ENCODE measurements at places on chromosomes 5 and 9.

DNA sequence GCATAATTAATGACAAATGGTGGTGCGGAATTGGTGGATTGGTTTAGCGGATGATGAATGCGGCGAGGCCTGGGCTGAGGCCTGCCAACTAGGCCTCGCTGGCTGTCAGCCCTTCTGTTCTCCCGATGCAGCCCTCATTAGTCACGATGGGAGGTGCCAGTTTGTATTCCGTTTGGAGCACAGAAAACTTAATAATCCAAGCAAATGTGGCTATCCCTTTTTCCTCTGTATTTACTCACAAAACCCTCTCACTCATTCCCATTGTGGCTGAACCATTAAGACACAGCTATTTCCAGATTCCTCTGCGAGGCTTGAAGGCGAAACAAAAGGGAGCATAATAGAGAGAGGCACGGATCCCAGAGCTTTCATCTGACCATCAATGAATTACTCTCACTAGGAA, 114.3 kb downstream of the MVB12B start:
- no peak for DNase-seq

GRCh38 chr5:122774519-122774860, 390 bp upstream of the SNX2 start:
- no peak for DNase-seq

DNA sequence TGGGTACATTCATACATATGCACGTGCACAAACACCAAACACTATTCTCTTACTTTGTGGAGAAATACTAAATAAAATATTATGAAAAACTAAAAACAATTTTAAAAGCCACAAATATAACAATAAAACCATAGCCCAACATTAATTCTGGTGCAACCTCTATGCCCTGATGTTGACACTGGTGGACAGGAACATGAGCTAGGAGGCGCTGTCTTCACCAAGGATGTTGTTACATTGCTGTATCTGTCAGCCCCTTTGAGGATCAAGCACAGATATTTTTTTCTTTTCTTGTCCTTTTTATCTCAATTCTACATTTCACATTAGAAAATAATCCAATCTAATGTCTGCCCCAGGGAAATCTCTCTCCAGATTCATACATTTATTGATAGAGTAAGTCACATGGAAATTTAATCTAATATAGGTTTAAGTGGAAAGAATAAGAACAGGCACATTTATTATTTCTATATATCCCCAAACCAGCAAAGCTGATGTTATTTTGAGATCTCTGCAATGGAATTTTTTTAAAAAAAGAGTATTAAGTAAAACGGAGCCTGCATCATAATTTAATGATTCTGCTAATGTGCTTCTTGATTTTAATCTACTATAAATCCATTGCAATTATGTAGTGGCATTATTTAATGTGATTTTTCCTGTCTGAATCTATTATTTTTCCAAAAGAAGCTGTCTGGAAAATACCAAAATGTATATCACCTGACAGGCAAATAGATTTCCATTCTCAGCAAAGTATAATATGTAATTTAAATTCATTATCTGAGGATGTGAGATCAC, 716.5 kb downstream of the MTRR start:
- no peak for DNase-seq

GRCh38 chr5:109953761-109954160, 264.0 kb downstream of the MAN2A1 start:
- DNase-seq: no peak

- no peak for DNase-seq
Measured at GRCh38 chr5:88377240-88377639, 108.6 kb upstream of the TMEM161B start.

GRCh38 chr5:13640270-13640669, 304.2 kb downstream of the DNAH5 start:
- no peak for DNase-seq

GRCh38 chr9:85516455-85516854, 225.3 kb downstream of the AGTPBP1 start:
- no peak for DNase-seq

GRCh38 chr5:113723021-113723420, 209.5 kb downstream of the YTHDC2 start:
- DNase-seq: no peak

DNA sequence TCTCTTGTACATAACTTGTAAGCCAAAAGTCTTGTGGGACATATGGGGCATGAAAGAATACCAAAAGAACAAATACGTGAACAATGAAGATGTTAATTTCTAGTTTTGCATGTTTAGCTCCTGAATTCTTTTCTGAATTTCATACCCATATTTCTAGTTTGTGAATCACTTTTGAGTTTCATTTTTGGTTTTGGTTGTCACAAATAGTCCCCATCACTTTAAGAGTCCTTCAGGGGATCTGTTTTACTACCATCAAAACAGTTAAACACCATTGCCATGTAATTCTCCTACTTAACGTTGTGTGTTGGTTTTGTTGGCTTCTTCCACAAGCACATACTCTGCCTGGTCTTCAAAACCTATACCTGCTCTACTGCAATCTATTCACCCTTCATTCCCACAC, 27.0 kb downstream of the VCAN start:
- DNase-seq: no peak

DNA sequence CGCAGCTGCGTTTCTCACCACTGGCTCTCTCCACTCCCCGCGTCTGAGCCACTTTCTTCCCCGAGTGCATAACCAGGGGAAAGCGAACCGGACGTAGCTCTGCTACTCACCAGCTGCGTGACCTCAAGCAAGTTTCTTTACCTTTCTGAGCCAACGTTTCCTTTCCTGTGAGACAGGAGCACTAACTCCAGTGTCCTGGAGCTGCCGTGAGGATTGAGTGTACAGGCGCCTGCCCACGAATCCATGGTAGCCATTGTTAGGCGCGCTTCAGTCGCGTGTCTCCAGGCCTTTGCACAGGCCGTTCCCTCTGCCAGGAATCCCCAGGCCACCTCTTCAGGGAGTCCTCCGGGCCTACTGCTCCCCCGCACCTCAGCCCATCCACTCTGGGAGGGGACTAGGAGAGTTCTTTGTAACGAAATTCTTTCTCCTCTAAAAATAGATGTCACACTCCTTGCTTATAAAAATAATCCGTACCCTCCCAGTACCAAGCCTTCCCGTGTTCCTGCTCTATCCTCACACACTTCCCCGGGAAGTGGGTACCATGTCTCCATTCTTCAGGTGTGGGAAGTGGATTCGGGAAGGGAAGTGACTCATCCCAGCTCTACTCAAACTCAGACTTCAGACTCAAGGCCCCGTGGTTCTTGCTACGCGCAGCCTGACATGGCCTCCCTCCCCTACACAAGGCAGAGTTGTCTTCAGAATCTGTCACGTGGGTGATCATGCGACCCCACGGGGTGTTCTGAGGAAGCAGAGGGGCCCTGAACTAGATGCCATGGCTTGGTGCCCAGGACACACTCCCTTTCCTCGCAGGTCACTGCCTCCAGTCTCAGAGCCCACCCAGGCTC, 16.1 kb upstream of the CRB2 start:
- no peak for DNase-seq

GRCh38 chr9:136977223-136977622, at the start of gene PTGDS:
Gene PTGDS, plus strand, starts transcription at chr9:136977504. Its CDS starts 75 bp downstream, at chr9:136977579.
- no peak for DNase-seq

DNA sequence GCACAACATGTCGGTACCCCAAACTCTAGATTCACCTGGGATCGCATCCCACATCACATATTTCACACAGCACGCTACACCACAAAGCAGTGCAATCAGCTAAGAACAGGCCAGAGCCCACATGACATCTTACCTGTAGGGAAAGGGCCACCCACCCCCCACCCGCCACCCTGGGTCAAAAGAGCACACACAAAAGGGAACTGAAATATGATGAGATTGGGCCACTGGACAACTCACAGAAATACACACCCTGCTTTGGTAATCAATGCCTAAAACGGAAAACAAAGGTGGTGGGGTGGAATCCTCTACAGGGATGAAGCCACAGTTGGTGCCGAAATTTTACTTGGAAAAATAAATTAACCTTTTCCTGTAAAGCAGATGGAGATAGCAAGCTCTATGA, 13.1 kb downstream of the RETREG1 start:
- DNase-seq: no peak

DNA sequence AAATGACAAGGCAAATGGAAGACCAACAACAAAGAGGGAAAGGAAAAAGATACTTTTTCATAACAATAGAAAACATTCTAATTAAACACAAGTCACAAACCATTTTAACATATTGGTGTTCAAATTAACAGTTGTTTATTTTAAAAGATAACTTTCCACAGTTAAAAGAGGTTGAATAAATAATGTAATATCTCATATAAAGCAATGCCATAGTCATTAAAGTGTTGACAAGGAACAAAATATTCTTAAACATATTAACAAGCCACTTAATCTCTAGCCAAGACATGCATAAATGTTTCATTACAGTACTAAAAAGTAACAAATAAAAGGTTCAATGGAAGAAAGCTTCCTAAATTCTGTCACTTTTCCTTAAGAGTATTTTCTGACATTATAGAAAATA, 12.6 kb downstream of the TMEM161B start:
- no peak for DNase-seq

- no peak for DNase-seq
Measured at GRCh38 chr5:6302075-6302474, 76.3 kb downstream of the MED10 start.

GRCh38 chr5:157273131-157273556, 7.2 kb downstream of the CYFIP2 start:
- no peak for DNase-seq

- DNase-seq: no peak
Measured at GRCh38 chr5:155878991-155879575, 447.9 kb upstream of the SGCD start.

DNA sequence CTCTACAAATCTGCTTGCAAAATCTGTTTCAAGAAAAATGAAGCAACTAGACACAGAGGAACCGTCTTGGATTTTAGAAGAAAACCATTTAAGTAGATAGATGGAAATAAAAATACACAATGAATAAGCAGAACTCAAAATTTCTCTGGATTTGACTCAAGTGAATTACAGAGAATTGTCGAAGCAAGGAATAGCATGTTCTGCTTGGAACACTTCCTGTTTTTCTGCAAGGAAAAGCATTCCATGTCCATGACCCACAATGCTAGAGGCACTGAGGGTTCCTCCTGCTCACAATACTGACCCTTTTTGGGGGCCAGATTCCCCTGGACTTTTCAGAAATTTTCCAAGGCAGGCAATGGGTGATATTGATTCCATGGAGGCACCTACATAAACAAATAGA, 29.8 kb downstream of the PRUNE2 start:
- no peak for DNase-seq

DNA sequence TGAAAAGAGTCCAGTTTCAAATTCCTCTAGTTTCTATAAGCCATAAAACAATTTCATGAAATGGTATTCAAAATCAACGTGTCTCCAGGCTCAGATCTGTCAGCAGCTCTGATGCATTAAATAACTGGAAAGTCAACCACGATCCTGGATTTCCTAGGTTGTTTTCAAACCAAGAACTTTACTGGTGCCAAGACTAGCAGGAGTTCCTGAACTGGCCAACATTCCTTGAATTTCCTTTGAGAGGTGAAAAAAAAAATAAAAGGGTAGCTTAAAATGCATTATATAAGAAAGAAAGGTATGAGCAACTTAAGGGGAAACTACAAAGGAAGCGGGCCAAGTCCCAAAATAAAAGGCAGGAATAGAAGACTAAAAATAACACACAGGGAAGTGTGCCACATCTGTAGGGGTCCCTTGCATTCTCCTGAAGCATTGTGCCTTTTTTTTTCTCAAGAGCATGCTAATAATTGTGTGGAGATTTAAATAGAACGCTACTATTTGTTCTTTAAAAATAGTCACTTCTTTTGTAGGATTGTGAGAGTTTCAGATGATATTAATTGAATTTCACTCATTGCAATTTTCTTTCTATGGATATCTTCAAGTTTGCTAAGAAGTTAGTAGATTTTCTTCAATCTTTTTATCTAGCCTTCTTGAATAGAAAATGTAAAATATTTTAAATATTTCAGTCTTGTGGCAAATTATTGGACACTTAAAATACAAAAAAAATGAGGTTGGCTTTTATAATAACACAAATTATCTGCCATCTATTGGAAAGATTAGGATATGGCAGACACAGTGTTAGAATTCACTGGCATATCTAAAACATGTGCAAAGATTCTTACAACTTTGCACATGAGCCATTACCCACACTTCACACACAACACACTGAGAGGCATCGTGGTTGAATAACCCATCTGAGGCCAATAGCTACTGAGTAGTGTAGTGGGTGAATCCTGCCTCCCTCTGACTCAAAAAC, 15.3 kb downstream of the ESM1 start:
- no peak for DNase-seq

DNA sequence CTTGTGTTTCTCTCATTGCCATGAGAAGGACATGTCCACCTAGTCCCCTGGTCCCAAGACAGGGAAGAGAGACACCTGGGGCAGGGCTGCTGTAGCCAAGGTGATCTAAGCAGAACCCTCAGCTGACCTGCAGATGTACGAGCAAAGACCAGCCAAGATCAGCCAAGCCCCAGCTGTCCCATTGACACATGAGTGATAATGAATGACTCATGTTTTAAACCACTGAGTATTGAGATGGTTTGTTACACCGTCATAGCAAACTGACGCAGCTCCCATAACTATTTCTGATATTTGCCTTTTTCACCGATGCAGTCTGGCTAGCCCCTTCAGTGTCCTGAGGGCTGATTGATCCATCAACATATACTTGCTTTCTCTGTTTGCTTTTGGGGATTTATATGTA, 6.7 kb downstream of the OR1K1 start:
- DNase-seq: no peak

DNA sequence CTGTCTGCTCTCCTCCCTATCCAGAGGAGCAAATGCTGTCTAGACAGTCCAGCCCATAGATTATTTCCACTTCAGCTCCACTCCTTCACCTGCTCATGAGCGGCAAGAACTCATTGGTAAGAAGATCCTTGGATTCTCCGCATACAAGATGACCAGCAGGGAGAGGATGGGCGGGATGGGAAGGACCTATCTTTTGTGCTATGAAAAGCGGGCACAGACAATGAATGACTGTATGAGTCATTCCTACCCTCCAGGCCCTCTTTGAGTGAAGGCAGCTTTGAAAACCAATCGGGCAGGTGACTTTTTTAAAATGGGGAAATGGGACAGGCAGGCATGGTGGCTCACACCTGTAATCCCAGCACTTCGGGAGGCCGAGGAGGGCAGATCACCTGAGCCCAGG, 49.4 kb downstream of the SMIM23 start:
- no peak for DNase-seq

- no peak for DNase-seq
Measured at GRCh38 chr5:14424011-14424685, 157.4 kb upstream of the OTULINL start.

- peak; percentile 57 for DNase-seq
Measured at GRCh38 chr9:123360161-123361085, 4.4 kb downstream of the CRB2 start.

DNA sequence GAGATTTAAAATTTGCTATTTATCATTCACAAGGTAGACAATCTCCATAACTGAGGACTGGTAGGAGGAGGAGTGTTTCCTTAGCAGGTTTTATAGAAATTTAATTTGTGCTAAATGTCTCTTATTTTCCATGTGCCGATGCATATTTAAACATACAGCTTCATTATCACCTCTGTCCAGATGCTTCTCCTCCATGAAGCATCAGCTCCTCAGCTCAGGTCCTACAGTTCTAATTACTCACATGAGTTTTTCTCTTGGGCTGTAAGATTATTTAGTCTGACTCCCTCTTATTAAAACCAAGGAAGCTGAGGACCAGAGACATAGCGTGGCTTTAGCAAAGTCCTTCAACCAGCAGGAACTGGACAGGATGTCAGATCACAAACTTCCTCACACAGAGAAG, 300.2 kb upstream of the PANK3 start:
- DNase-seq: no peak
